ENCODE measurements at places on chromosomes 5 and 9. TPM values are rescaled to one million over a fixed set of nuclear protein-coding genes. Genes with fewer than 3 reads are reported as not detected.

The ORM2 gene
- total RNA-seq: not detected

The GOLM1 gene
- total RNA-seq: 46.7 TPM

The BARHL1 gene
- total RNA-seq: not detected

The PCDHB5 gene
- total RNA-seq: 2.8 TPM

The GMCL2 gene
- under 0.01 TPM for total RNA-seq

The TEX48 gene
- not detected for total RNA-seq

The SPAG8 gene
- 1.3 TPM for total RNA-seq

The ENC1 gene
- 21.8 TPM for total RNA-seq

The ANKRD55 gene
- total RNA-seq: under 0.01 TPM

The SOWAHA gene
- 0.17 TPM for total RNA-seq

The PCDHGA12 gene
- 13.7 TPM for total RNA-seq

The OR1Q1 gene
- total RNA-seq: not detected

The IL5 gene
- not detected for total RNA-seq

The ADAMTSL2 gene
- total RNA-seq: under 0.01 TPM

The TAF11L10 gene
- not detected for total RNA-seq

The PNPLA7 gene
- 1.3 TPM for total RNA-seq

The CREBRF gene
- total RNA-seq: 38.8 TPM

The FCHO2 gene
- 19.5 TPM for total RNA-seq

The IL17B gene
- not detected for total RNA-seq

The IL7R gene
- 67.9 TPM for total RNA-seq

The DMRT2 gene
- total RNA-seq: not detected

The GFI1B gene
- not detected for total RNA-seq

The ZNF454 gene
- total RNA-seq: 3.1 TPM

The RALGDS gene
- 23.6 TPM for total RNA-seq

Data from fibroblast of lung (primary cell).